ENCODE measurements at places on chromosomes 1 and 21. TPM values are rescaled to one million over a fixed set of nuclear protein-coding genes. Genes with fewer than 3 reads are reported as not detected.

TDRD5 gene
- not detected for total RNA-seq

- DNase-seq = no peak
Observed at GRCh38 chr1:214290424-214291037, 9.6 kb downstream of the SMYD2 start.

GRCh38 chr1:33512226-33513011 is 40.0 kb downstream of the ZSCAN20 start:
- no peak for DNase-seq

DNA sequence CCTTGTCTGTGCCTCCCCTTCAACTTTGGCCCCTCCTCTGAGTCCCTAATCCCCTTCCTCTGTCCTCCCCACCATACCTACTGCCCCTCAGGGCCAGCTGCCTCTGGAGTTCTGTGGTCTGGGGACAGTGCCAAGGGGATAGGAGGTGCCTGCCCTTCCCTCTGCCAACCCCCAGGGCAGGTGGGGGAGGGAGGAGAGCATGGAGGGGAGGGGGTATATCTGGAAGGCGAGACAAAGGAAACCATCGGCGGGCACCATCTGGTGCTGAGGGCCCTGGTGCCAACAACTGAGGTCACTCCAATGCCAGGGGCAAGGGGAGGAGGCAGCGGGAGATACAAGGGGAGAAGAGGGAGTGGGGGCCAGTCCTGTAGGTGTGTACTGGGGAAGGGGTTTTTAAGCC is 9.6 kb downstream of the RAB25 start:
- no peak for DNase-seq

GRCh38 chr1:155131856-155132255 is 3.8 kb upstream of the SLC50A1 start:
- no peak for DNase-seq

- no peak for DNase-seq
Observed at GRCh38 chr1:11134251-11134897, 34.7 kb upstream of the EXOSC10 start.

GRCh38 chr1:57616921-57617320 is 193.1 kb upstream of the DAB1 start:
- DNase-seq = no peak

DNA sequence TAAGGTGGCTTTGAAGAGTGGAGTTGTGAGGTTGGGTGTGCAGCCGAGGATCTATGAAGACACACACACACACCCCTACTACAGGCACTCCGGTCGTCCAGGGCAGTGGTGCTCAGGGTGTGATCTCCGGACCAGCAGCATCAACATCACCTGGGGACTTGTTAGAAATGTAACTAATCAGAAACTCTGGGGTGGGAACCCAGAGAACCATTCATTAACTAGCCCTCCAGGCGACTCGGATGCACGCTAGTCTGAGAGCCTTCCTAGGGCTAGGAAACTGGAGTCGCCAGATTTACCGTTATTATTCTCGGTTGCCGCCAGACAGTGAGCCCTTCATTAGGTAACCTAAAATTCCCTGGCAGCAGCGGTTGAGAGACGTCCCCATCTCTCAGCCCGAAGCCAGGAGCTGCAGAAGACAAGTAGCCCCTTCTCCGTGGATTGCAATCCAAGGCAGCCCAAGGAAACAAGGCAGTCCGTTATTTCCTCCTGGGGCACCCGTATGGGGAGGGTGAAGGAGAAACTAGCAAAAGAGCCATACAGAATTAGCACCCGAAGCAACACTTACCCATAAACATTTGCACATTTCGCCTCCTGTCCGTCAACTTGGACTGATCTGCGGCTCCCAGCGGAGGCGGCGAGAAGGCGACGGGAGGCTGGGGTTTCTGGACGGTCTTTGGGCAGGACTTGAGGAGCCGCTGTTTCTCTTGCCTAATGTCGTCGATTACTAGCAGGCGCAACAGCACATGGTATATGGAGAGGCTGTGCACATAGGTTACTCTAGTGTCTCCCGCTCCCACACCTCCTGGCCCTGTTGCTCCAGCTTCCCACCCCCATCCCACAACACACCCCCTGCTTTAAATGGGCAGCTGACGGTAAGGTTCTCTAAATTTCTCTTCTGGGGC is 2.9 kb upstream of the CCN1 start:
- DNase-seq = peak; percentile 45

GRCh38 chr21:34835526-34835925 is 166.7 kb downstream of the CLIC6 start:
- DNase-seq = no peak

- no peak for DNase-seq
Observed at GRCh38 chr1:183516725-183517124, 44.4 kb downstream of the SMG7 start.

DNA sequence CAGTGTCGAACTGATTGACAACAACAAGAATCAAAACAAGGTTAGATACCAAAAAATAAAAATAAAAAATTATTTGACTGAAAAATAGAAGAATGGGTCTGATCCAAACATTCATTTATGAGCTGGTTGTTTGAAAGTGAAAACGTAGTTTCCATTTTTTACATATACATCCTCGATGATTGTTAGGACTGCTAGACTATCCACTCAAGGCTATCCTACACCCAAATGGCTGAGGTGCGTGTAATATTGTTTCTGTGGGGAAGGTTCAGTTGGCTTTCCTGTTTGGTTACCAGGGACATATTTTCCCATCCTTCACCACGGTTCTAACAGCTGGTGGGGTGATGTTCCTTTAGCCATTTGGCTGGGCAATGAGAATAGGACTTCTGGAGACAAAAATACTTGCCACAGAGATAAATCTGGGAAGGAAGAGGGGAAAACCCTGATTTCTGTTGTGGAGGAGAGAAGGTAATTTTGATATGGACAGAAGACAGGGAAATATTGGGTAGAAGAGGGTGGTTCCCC is 66.3 kb downstream of the MAP3K7CL start:
- no peak for DNase-seq
